ENCODE measurements at places on chromosomes 2 and 18.

GRCh38 chr2:42834161-42834560 is 41.8 kb upstream of the HAAO start:
- H3K27me3 ChIP-seq, result no peaks in the 10 kb centered on the region
- H3K4me1 ChIP-seq, result peaks cover 7% of the 10 kb centered on the region
- H3K4me3 ChIP-seq, result no peak overlapping the region

GRCh38 chr2:96135621-96136020 is 2.7 kb downstream of the ASTL start:
- H3K4me3 ChIP-seq, result no peak overlapping the region
- no peak for DNase-seq
- H3K27ac ChIP-seq, result no peak overlapping the region
- no peaks in the 10 kb centered on the region for H3K27me3 ChIP-seq

DNA sequence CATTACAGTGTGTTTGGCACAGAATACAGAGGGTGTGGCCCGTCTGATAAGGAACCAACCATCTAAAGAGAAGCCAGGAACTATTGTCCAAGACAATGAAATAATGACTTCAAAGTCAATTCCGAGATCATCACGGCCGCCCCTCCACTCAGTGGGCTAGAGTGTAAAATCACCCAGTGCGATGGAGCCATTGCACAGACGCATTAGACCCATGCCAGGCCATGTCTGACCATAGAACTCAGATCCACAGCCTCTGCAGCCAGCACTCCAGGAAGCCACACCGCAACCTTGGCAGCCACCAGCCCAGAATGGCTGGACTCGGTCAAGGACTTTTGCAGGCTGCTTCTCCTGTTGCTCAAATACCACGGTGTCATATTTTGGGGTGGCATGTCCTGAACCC is 835.7 kb downstream of the DCDC2C start:
- no peaks in the 10 kb centered on the region for H3K36me3 ChIP-seq
- no peak for DNase-seq
- H3K27me3 ChIP-seq, result no peaks in the 10 kb centered on the region
- H3K4me1 ChIP-seq, result no peaks in the 10 kb centered on the region
- no peak overlapping the region for H3K27ac ChIP-seq

GRCh38 chr18:32629292-32629691 is 143.5 kb downstream of the KLHL14 start:
- H3K36me3 ChIP-seq, result no peaks in the 10 kb centered on the region
- no peaks in the 10 kb centered on the region for H3K27me3 ChIP-seq
- no peak for DNase-seq

DNA sequence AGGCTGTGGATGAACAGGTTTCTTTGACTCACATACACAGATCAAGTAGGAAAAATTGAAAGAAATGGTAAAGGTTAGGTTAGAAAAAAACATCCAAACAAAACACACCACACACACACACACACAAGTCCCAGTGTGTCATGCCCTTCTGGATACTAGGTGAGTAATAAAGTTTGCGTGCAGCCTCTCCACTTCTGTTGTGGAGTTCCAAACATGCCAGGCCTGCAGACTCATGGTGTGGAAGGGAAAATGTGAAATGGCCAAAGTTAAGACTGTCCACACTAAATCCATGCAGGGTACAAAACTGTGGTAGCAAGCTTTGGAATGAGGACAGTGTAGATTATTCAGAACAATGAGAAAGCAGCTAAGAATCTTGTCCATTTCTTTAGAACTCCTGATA is 114.6 kb downstream of the IKZF2 start:
- no peaks in the 10 kb centered on the region for H3K36me3 ChIP-seq
- no peak overlapping the region for H3K27ac ChIP-seq
- H3K4me1 ChIP-seq, result peaks cover 3% of the 10 kb centered on the region
- no peak overlapping the region for H3K4me3 ChIP-seq

DNA sequence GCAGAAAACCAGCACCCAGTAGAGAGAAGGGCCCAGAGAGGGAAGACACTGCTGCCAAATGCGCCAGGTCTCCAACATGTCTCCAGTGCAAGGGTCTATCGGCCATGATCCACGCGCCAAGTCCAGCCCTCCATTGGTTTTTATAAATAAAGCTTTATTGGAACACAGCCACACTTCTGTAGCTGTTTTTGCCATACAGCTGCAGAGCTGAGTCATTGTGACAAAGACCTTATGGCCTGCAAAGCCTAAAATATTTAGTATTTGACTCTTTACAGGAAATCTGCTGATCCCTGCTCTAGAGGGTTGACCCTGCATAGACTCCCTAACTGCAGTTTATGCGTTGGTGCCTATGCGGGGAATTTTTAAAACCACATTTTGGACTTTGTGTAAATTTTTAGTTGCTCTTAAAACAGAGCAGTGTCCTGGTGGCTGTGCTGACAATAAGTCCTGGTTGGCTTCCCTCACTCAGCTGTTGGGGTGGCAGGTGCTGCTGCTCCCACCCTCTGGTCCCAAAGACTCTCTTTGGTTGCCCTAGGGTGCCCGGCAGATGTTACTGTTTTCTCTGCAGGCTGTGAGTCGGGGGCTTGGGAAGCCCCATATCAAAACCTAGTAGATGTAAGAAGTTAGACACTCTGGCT is 154.9 kb downstream of the CTIF start:
- no peaks in the 10 kb centered on the region for H3K27me3 ChIP-seq
- no peaks in the 10 kb centered on the region for H3K4me1 ChIP-seq
- no peak for DNase-seq
- no peak overlapping the region for H3K27ac ChIP-seq
- no peak overlapping the region for H3K4me3 ChIP-seq

- no peak overlapping the region for H3K4me3 ChIP-seq
- no peaks in the 10 kb centered on the region for H3K4me1 ChIP-seq
- DNase-seq, result no peak
- no peak overlapping the region for H3K27ac ChIP-seq
Observed at GRCh38 chr2:138819964-138820363, 39.8 kb upstream of the NXPH2 start.

DNA sequence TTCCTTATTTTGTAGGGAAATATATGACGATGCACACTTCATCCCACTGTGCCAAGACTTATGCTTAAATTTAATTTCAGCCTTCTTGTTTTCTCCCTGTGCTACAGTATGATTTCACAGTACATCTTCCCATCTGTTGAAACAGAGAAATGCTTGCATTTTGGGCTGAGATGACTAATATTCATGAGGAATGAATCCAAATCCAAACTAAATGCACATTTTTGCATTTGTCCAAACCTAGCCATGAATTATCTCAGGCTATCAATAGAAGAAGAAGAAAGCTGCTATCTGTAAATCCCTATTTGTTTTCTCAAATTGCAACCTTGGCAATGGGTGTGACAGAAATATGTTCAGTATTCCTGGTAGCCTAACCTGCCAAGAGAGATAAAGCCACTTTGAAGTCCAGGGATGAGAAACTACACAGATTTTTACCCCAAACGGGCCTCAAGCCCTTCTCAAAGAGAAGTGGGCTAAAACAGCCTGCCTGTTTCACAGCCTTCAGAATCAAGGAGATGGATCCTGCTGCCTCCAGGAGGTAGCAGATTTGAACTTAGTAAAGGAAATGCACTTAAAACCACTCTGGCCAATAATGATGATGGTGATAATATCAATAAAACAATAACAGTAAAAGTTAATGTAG is 306.9 kb upstream of the NT5C1B start:
- no peak for DNase-seq
- no peak overlapping the region for H3K4me3 ChIP-seq
- no peaks in the 10 kb centered on the region for H3K4me1 ChIP-seq
- H3K36me3 ChIP-seq, result no peaks in the 10 kb centered on the region

DNA sequence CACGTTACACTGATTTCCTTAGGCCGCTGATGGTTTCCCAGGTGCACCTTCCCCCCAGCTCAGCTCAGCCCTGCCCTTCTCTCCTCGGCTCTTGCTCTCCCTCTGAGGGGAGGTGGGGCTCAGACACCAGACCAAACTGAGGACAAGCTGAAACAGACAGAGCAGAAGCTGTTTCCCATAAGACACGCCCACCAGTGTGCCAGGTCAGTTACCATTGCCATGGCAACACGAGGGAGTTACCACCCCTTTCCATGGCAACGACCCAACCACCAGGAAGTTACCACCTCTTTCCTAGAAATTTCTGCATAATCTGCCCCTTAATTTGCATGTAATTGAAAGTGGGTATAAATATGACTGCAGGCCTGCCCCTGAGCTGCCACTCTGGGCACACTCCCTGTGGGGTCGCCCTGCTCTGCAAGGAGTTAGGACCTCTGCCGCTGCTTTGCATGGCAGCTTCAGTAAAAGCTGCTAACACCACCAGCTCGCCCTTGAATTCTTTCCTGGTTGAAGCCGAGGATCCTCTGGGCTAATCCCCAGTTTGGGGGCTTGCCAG is 120.9 kb upstream of the SMIM21 start:
- H3K4me1 ChIP-seq, result no peaks in the 10 kb centered on the region
- no peak overlapping the region for H3K27ac ChIP-seq

DNA sequence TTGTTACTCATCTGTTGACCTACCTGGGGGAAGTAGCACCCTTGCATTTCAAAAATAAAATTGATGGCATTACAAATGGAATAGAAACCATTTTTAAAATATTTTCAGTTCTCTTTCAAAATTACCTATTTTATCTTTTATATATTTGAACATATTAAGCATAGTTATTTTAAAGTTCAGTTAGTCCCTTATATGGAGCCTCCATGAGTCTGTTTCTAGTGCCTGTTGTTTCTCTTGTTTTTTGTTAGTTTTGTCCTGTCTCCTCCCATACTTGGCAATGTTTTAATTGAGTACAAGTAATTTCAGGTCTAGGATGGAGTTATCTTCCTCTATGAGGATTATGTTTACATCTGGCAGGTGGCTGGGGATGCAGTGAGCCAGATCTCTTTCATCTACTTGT is 5.9 kb upstream of the KCNIP3 start:
- no peak overlapping the region for H3K27ac ChIP-seq
- no peaks in the 10 kb centered on the region for H3K27me3 ChIP-seq
- no peaks in the 10 kb centered on the region for H3K36me3 ChIP-seq
- no peak overlapping the region for H3K4me3 ChIP-seq

DNA sequence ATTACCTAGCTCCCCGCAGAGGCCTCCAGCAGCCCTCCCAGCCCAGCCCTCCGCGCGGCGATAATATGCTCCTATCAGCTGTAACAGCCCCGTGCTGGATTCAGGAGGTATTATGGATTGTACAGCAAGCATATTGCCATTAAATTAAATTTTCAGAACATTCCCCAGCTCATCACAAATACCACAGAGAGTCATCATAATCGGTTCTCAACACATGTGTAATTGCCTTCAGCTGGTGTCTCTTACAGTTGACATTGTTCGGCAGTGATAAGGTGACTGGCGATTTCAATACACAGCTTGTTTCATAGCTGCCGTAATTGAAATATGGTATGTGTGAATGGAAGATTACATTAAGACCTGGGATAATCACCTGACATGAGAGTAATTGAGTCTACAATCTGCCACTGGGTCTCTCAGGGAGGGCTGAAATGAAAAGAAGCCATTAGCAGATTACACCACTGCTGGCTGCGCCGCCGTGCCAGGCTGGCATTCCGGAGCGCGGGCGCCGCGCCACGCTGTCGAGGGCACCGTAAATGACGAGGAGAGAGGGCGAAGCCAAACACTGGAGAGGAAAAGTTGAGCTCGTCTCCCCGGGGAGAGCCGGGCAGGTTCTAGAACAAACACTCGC is 549.4 kb upstream of the SALL3 start:
- H3K4me1 ChIP-seq, result no peaks in the 10 kb centered on the region
- H3K36me3 ChIP-seq, result no peaks in the 10 kb centered on the region
- DNase-seq, result no peak
- H3K27me3 ChIP-seq, result no peaks in the 10 kb centered on the region
- H3K27ac ChIP-seq, result no peak overlapping the region

DNA sequence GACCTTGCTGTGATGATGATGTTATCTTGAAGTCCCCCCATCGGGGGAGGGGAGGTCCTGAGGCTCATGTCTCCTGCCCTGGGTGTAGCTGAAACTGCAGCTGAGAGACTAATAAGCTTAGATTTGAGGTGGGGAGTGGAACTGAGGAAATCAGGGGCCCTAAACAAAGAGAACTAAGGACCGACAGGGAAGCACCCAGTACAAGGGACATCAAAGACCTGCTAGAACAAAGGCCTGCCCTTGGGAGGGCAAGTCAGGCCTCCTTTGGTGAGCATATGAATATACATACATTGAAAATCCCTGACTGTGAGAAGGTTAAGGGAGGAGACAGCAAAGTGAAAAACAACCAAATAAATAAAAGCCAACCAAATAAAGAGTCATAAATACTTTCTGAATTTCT is 1132.5 kb upstream of the CELF4 start:
- H3K27me3 ChIP-seq, result no peaks in the 10 kb centered on the region
- no peak overlapping the region for H3K27ac ChIP-seq
- no peaks in the 10 kb centered on the region for H3K36me3 ChIP-seq
- DNase-seq, result no peak
- H3K4me3 ChIP-seq, result no peak overlapping the region
- no peaks in the 10 kb centered on the region for H3K4me1 ChIP-seq

GRCh38 chr2:25617948-25618646 is 55.3 kb downstream of the DTNB start:
- no peaks in the 10 kb centered on the region for H3K4me1 ChIP-seq
- H3K27me3 ChIP-seq, result no peaks in the 10 kb centered on the region
- H3K4me3 ChIP-seq, result no peak overlapping the region

- H3K4me1 ChIP-seq, result no peaks in the 10 kb centered on the region
- DNase-seq, result no peak
- no peaks in the 10 kb centered on the region for H3K27me3 ChIP-seq
- H3K27ac ChIP-seq, result no peak overlapping the region
- H3K36me3 ChIP-seq, result no peaks in the 10 kb centered on the region
Observed at GRCh38 chr18:72908181-72908580, 40.4 kb upstream of the NETO1 start.

GRCh38 chr2:153354377-153354776 is 124.2 kb downstream of the RPRM start:
- no peak for DNase-seq
- no peak overlapping the region for H3K4me3 ChIP-seq
- no peaks in the 10 kb centered on the region for H3K27me3 ChIP-seq
- no peaks in the 10 kb centered on the region for H3K36me3 ChIP-seq
- no peak overlapping the region for H3K27ac ChIP-seq

GRCh38 chr18:71223486-71223885 is 934.6 kb downstream of the SOCS6 start:
- H3K36me3 ChIP-seq, result no peaks in the 10 kb centered on the region
- DNase-seq, result no peak
- no peak overlapping the region for H3K27ac ChIP-seq
- H3K4me3 ChIP-seq, result no peak overlapping the region
- no peaks in the 10 kb centered on the region for H3K4me1 ChIP-seq
- H3K27me3 ChIP-seq, result no peaks in the 10 kb centered on the region

DNA sequence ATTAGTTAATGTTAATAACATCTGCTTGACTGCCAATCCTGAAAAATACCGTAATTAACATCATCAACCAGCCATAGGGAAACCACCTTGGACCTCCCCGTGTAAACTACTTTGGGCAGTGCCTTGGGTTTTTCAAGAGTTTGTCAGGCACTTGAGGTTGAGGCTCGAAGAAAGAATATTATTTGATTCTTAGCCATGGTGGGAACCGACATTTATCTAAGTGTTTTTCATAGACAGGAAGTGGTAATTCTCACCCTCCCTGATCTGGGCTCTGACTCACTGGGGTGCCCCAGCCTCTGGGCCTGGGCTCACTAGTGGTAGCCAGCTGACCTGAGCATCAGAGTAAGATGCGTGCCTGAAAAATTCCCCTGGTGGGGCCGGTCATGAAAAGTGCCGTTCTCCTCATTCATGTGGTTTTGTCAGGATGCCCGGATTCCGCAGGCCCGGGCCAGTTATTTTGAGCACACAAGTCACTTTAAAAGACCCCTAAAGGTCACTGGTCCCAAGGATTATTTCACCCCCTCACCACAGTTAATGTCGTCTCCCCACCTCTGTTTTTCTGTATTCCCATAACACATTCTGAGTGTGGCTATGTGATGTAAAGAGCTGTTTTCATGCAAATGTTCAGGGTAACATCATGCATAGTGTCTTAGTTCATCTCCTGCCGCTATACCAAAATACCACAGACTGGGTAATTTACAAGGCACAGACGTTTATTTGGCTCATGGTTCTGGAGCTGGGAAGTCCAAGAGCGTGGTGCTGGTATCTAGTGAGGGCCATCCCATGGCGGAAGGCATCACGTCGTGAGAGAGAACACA is 21.6 kb upstream of the SPATA3 start:
- H3K4me1 ChIP-seq, result no peaks in the 10 kb centered on the region
- H3K4me3 ChIP-seq, result no peak overlapping the region
- DNase-seq, result no peak
